ENCODE measurements at places on chromosomes 13 and 19. TPM values are rescaled to one million over a fixed set of nuclear protein-coding genes. Genes with fewer than 3 reads are reported as not detected.

- no peak for DNase-seq
Observed at GRCh38 chr13:46816371-46816770, 19.4 kb upstream of the ESD start.

NTF4 gene
- polyA plus RNA-seq: not detected

KLK2 gene
- not detected for polyA plus RNA-seq

DNA sequence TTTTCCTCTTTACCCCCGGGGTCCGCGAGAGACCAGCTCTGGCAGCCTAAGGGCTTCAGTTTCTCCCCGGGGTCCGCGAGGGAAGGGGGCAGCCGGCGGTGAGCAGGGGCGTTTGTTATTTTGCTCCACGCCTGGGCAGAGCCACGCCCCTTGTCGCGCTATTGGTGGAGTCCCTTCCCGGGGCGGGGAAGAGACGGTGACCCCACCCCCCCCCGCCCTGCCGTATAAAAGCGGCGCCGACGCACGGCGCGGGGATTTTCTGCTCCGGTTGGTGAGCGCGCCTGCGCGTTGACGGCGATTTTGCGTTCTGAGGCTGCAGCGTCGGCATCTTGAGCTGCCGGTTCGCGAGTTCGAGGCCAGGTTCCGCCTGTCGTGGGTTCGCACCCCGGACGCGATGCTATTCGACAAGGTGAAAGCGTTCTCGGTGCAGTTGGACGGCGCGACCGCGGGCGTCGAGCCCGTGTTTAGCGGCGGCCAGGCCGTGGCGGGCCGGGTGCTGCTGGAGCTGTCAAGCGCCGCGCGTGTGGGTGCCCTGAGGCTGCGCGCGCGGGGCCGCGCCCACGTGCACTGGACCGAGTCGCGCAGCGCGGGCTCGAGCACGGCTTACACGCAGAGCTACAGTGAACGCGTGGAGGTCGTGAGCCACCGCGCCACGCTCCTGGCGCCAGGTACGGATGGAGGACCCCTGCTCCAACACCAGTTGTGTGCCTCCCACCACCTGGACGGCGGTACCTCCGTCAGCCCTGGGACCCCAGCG is at the start of gene ARRDC2:
TSS of gene ARRDC2 (plus strand) at position 254 of the 757 bp plus-strand sequence. CDS start at position 395, 141 bp downstream.
- peak; percentile 96 for DNase-seq

BST2 gene
- polyA plus RNA-seq: 171 TPM

DNA sequence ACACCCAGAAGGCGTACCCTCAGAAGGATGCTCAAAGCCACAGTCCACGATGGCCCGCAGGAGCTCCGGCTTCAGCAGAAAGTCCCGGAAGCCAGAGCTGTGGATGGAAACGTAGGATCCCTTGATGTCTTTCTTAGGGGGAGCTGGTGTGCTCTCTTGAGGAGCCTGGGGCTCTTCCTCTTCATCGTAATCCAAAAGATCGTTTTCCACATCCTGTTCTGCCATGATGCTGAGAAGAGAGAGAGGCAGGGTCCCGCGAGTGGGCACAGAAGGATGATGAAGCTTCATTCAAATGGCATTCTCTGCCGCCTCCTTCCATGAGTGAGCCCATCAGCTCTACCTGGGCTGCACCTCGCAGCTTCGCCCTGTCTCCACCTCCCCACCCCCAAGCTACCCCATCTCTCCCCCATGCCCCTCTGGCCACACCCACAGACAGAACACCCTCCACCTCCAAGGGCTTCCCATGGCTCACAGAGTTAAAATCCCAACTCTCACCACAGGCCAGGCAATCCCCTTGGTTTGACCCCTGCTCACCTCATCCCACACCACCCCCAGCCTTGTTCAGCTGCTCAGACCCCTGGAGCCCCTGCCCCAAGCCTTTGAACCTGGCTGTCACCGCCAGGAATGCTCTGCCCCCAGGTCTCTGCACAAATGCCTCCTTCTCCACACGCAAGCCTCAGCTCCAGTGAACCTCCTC is 6.0 kb downstream of the DDX39A start:
- DNase-seq: no peak

GRCh38 chr19:8642561-8642960 is 12.1 kb downstream of the NFILZ start:
- no peak for DNase-seq

DNA sequence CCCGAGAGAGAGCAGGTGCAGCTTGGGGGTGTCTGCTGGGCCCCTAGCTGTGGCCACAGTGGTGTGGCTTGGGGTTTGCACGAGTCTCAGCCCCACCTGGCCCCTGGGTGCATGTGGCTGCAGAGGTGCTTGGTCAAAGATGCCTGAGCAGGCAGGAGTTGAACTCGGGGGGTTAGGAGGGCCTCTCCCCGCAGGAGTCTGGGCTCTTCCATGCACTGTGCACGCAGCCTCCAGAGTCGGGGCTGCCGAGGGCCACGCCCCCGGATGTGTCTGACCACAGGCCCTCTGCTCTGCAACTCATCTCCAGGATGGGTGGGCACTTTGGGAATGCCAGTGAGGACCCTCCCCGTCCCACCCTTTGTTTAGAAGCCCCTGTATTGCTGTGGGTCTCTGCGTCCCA is 91.5 kb upstream of the MCF2L start:
- peak; percentile 57 for DNase-seq

GNG8 gene
- polyA plus RNA-seq: not detected

DNA sequence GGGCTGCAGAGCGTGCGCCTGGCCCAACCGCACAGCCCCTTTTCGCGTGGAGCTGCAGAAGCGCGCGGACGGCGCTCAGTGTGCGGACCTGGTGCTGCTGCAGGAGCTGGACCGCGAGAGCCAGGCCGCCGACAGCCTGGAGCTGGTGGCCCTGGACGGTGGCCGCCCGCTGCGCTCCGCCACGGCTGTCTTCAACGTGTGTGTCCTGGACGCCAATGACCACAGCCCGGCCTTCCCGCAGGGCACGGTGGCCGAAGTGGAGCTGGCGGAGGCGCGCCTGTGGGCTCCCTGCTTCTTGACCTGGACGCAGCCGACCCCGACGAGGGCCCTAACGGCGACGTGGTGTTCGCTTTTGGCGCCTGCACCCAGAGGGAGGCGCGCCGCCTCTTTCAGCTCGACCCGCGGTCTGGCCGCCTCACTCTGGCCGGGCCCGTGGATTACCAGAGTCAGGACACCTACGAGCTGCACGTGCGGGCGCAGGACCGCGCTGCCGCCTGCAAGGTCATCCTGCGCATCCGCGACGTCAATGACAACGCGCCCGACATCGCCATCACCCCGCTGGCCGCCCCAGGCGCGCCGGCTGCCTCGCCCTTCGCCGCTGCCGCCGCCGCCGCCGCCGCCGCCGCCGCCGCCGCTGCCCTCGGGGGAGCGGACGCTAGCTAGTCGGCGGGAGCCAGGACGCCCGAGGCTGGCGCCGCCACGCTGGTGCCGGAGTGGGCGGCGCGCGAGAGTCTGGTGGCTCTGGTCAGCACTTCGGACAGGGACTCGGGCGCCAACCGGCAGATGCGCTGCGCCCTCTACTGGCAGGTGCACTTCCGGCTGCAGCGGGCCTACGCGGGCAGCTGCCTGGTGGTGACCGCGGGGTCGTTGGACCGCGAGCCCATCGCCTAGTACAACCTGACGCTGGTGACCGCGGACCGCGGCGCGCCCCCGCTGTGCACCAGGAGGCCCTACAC is 172.2 kb downstream of the OLFM4 start:
- peak; percentile 82 for DNase-seq

FUT2 gene
- polyA plus RNA-seq: 2.8 TPM
